Stimulated activated CD4-positive, alpha-beta T cell treated with anti-CD3 and anti-CD28 coated beads, Interleukin-12 subunit alpha, Interleukin-12 subunit beta, amount 100 ng/mL, for 4 hours (primary cell): ENCODE measurements at places on chromosomes 13 and 19.
A peak's percentile ranks its signal among the peaks of the same experiment; 100 is the strongest.

GRCh38 chr13:43127103-43127798 is 103.9 kb downstream of the DNAJC15 start:
- no peak for DNase-seq

DNA sequence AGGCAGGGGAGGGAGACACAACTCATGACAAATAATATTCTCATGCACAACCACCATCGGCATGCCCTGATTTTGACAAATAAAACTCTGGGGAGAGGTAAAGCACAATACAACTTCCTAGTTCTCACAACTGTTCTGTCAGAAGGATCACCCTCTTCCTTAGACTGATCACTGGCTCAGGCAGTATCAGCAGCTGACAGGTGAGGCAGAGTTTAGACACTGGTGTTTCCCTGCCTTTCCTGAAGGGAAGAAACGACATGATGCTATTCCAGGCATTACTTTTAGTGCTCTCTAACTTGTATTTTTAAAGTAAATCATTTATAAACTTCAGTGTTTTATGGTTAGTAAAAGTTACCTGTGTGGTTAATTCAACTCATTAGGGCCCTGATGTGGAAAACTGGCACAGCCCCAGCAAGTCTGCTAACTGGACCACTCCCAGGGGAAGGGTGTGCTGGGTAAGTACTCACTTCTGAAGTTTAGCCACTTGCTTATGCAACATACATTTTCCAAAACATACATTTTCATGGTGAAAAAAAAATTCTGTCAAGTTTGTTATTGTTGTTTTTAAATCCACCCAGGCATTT is 82.8 kb downstream of the CRYL1 start:
- DNase-seq = no peak

DNA sequence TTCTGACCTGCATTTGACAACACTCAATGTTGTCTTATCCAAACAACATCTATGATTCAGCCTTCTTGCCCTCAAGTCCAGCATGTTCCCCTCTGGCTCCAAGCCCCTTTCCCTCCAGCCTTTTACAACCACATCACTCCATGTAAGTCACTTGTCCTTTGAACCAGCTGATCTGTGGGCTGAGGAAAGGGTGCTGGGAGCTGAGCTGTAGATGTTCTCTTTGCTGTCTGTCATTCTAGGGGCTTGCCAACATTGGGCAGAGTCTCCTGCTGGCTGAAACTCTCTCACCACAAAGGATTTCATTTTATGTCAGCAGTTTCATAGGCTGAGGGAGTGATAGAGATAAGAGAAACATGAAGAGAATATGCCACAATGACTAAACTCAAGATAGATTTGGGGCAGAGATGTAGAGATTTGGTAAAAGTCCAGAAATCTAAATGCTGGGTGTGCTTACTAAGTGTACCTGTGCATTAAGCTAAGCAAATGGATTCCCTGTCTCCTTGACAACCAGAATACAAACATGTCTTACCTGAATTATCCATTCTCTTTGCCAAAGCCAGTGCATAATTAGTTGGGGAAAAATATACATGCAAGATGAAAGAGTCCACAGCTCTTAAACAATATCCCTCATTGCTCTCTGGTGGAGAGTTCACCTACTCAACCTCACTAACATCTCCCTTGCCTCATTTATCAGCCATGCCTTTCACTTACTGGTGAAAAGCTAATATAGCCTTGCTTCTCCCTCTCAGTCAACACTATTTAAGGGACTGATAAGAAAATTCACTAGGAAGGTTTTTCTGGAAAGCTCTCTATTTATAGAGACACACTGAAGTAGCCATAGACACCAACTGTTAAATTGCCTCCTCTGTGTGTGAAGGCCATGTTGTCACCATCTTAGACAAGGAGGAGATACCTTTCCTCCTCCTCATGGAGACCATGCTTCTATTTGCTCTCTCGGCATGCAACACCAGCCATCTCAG is 175.5 kb upstream of the SERP2 start:
- DNase-seq = no peak

DNA sequence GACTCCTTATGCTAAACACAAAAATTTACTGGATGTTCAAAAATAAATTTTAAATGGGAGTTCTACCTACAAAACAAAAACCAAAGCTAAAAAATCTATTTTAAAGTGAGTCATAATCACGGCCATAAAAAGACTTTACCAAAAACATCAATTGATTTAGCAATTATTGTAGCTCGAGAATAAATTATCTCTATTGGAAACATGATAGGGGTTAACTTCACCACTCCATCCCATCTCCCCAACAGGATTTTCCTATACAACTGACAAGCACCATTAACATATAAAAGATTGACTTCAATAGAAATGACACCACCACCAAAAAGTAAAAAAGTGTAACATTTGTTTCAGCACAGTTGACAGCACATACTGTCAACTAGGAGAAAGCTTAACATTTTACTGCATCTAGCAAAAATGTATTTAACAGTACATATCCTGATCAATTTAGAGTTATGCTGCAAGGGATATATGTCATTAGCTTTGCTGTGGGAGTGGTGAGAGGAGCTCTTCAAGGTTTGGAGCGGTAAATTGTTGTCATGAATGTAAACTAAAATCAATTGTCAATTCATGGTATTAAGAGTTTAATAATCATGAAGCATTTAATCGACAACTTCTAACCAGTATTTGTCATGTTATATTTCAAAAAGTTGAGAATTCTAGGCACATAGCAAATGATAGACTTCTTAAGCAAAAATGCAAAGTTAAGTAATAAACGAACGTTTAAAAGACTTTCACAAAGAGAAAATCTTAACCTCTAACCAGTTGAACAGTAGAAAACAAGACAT is 3.8 kb downstream of the UBL3 start:
- no peak for DNase-seq

GRCh38 chr13:48570216-48570828 is 37.4 kb upstream of the RCBTB2 start:
- DNase-seq = no peak

- no peak for DNase-seq
These were observed 11.4 kb upstream of the TSPAN16 start for GRCh38 chr19:11284515-11284914.

DNA sequence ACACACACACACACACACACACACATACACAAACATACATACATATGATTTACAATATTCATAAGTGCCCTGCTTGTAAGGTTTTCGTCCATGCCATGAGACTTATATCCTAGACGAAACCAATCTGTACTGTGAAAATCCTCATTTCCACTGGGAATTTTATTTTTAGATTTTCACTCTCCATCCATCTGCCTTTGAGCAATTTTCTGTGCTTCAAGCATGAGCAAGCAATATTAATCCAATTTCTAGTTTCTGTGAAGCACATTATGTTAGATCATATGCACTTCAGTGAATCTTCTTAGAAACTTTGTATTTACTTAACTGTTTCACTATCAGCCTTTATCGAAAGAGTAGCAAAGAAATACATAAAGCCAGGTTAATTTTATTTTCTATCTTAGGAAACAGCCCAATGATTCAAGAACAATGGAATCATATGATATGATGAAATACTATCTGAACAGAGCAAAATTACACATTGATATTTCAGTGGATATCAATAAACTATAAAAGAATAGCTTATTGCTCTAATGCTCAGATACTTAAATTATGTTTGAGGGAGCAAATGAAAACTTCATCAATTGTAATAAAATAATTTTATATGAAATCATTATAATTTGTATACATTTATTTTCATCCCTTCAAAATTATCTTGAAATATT is 1100.7 kb upstream of the MIR17HG start:
- DNase-seq = no peak

DNA sequence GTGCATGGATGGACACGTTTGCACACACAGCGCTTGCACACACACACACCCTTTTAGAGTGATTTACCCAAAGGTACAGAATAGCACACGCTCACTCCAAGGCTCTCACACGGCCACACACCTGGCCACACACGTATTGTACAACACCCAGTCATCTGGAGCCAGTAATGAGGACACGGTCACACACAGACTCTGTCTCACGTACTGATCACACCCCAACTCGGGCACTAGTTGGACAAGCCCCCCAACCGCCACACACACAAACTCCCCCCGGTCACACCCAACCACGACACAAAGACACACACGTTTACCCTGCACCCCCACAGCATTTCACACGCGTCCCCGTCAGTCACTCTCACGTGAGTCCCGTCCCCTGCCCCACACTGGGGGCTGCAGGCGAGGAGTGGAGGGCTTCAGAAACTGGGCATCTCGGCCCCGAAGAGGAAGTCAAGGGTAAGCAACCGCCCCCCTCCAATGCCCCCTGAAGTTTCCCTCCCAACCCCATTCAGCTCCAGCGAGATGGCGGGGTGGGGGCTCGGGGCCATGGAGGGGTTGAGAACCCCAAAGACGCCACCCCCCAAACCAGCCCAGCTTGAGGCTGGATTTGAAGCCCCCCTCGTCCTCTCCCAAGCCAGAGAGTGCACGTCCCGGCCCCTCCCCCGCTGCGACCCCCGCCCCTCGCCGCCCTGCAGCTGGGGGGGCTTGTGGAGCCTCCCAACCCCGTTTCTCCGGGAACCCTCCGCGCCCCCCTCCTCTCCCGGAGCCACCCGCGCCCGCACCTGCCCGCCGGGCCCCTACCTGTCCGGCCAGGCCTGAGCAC is 599 bp downstream of the OLFM2 start:
- no peak for DNase-seq

DNA sequence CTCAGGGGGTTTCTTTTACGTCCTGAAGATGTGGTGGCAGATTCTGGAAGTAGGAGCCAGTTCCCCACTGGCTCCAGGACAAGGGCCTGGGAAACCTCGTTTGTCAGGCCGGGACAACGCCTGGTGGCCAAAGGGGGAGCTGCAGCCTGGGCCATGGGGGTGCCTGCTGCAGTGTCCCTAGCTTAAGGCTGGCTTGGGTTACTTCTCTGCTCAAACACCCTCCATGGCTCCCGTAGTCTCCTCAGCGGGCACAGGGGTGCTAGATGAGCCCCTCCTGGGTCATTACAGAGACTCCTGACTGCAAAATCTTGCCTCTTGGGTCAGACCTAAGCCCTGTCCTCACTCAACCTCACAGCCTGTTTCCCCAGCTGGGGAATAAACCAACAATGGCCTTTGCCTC is 14.7 kb downstream of the CILP2 start:
- no peak for DNase-seq

DNA sequence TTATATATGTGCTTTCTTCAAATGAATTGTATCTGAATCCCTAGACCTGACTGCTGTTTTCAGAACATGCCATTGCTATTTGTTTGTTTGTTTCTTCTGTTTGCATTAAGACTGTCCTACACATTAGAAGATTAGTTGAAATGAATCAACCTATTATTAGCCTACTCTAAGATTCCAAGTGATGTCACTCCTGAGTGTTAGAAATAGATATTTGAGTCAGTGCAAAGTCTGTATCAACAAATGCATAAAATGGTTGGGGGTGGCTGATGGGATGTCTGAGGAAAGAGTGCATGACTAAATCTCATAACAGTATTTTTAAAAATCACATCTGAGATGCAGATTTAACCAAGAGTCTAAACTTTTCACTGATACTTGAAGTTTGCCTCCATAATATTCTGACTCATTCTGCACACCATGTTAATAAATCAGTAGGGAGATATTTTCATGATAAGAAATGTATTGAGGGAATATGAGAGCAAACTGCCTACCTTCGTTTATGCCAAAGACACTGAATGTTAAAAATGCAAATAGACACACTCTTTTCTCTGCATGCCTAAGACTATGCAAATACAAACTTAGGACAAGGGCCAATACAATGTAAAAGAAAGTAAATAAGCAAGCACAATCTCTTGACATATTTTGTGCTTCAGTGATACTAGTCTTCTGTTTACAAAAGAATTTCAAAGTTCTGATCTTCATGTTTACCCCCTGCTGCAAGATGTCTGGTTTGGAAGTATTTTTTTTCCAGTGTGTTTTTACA is 253.3 kb downstream of the LIG4 start:
- DNase-seq = no peak

GRCh38 chr13:78660495-78660857 is 1.5 kb upstream of the OBI1 start:
- no peak for DNase-seq

- DNase-seq = peak; percentile 63
These were observed 12.8 kb upstream of the ZNF682 start for GRCh38 chr19:20051841-20052768.

- no peak for DNase-seq
These were observed 423.1 kb downstream of the FGF14 start for GRCh38 chr13:101978552-101979315.

DNA sequence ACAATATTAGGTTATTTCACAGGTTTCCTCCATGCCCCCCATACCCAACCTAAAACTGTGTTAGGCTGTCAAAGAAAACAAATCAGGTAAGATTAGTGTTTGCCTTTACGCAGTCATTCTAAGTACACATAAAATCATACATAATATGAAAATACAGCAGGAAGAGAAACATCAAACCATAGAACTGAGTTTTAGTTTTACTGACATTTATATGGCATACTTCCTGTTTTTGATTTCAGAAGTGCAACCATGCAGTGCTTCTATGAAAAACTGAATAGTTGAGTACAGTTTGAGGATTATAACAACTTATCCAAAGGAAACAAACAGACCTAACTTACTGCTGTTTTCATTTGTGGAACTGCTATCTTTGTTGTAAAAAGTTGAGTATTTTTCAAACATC is 91.3 kb downstream of the KCNRG start:
- DNase-seq = no peak

- DNase-seq = no peak
These were observed 534.0 kb downstream of the EFNB2 start for GRCh38 chr13:106001443-106001842.

- no peak for DNase-seq
These were observed 332.2 kb downstream of the OXGR1 start for GRCh38 chr13:96662036-96662435.

DNA sequence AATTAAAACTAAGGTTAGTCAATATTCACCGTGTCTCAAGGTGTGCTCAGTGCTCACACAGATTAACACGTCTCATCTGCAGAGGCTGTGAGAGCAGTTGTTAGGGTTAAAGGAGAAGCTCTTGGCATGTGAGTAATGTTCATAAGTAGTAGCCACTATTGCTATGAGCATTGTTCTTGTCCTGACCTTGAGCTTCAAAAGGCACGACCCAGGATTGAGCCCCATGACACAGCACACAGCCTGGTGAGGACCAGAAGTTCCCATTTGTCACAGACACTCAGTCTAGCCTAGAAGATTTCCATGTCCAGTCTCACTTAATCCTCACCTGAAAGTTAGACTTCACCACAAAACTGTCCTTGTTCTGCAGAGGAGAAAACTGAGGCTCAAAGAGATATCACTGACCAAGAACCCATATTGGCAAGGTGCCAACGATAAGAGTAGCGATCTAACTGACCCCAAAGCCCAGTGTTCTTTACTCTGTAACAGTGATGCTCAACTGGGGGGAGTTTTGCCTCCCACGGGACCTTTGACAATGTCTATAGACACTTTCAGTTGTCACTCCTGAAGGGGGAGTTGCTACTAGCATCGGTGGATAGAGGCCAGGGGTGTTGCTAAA is 26.0 kb downstream of the FPR3 start:
- no peak for DNase-seq

- DNase-seq = no peak
These were observed 59.4 kb upstream of the SPRY2 start for GRCh38 chr13:80400164-80400864.

DNA sequence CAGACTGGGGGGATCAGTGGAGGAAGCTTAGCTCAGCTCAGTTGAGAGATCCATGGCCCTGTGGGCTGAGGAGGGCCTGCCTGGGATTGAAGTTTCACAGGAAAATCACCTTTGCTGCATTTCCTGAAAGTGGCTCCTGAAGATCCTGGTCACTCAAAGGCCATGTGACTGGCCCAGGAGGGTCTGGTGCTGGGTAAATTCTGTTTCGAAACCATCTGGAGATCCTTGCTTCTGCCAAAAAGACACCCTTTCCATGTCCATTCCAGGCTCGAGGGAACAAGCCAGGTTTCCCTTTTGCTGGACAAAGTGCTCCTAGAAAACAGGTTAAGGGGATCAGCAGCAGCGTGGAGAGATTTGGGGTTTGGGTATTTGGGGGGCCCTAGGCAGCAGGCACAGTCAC is 293.3 kb downstream of the ZNF536 start:
- no peak for DNase-seq
